ENCODE measurements at places on chromosomes 5 and 9.
A peak's percentile ranks its signal among the peaks of the same experiment; 100 is the strongest.

DNA sequence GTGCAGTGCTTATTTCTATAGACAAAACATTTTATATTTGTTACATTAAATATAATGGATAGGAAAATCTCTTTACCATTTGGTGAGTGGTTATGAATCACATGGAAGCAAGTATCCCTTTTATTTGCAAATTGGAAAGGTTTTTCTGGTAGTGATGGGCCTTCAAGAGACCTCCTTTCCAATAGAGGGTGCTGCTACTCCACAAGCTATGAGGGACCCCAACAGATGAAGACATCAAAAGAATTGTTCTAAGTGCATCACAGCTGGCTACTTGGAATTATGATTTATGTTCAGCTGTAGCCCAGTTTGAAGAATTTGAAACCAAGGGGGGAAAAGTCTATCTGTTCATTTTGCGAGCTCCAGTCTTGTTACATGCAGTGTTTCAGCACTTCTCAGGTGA, 493.7 kb upstream of the SGCD start:
- DNase-seq, result peak; percentile 66

DNA sequence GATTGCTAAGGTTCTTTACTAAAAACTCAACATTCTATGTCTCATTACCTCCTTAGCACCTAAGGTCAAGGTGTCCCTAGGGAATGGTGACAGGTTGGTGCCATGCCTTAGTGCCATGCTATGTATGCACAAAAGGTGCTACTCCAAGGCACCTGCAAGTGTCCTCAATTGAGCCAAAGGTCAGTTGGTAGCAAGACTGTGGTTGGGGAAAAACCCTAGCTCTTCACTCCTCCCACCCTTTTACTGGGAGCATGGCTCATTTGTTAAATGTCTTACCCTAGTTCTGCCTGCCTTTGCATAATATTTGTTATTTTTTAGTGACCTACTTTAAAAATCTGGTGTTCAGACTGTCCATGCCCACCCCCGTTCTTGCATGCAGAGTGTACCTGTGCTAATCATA, 17.0 kb downstream of the ACO1 start:
- no peak for DNase-seq

DNA sequence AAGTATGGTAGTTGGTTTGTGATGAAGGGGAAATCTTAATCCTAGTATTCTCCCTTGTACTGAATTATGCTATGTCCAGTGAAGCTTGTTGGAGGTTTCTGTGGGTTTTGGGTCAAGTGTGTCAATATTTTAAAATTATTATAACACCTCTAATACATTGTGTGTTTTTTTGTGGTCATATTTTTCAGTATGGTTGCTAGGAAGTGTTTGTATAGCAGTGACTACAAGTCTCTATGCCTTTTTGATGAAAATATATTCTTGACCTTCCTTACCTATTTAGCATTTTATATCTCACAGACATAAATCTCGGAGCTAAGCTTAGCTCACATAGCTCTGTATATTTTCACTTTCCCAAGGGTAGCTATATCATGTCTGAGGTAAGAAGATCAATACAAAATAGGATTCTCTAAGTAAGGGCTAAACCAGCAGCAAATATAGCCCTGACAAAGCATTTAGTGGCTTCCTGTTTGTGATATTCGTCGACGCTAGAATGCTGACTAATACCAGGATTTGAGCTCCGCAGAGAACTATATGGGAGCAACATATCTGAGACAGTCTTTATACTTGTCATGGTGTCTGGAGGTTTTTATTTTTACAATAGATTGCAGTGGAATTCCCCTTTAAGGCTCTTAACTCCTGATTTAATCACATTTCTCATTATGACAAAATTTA, 82.3 kb downstream of the MACIR start:
- DNase-seq, result no peak

GRCh38 chr5:154288145-154288544, 97.6 kb downstream of the GALNT10 start:
- DNase-seq, result peak; percentile 56

- DNase-seq, result no peak
Observed at GRCh38 chr5:148780711-148781110, 45.7 kb upstream of the ADRB2 start.

DNA sequence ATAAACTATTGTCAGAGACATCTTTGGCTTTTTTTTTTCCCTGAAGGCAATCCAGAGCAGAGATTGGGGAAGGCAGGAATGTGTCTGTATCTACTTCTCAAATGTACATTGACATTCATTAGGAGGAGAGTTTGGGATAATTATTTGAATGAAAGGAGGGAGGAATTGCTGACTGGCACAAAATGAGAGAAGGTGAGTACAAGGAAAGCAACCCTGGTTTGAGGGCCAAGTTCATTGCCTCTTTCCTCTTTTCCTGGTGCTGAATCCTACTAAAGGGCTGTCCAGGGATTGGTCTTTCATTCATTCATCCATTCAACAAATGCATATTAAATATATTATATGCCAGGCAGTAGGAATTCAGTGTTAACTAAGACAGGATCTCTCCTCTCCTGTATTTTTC, 18.8 kb upstream of the ANKHD1 start:
- no peak for DNase-seq

DNA sequence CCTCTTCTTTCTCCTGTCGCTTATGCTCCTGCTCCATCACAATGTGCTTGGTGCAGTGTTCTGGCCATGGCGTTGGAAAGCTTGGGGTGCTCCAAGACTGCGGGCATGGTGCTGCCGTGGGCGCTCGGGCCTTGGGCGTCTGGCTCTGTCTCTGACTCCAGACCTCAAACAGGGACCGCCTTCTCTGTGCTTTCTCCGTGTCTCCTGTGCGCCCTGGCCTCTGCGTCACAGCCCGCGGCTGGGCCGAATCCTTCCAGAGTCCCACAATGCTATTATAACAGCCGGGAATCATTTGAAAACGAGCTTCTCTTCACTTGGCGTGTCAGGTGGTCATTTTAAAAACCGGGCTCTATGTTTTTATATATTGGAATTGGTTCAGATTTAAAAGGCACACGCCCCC, 32.4 kb upstream of the PUM3 start:
- no peak for DNase-seq

DNA sequence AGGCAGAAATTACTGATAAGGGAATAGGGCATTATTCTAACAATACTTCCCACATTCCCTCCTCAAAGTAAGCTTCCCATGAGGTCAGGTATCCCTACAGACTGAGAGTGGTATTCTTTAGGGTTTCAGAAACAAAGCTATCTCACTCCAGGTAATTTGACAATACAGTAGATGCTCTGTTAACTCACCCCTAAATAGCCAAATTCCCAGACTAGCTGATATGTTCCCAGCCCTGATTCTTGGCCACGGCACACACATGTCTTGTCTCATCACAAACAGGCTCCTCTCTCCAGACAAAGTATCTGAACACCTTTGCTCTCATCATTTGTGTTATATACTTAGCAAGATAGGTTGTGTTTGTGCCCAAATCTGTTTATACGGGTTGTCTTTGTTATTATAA, 139.9 kb downstream of the ZNF608 start:
- no peak for DNase-seq

GRCh38 chr5:102742215-102742614, 12.9 kb upstream of the PAM start:
- DNase-seq, result no peak

Measured in fibroblast of skin of scalp (primary cell).